ENCODE measurements at places on chromosomes 7 and 10.

GRCh38 chr7:4861673-4862072 lies at the start of gene PAPOLB:
PAPOLB (minus strand) TSS chr7:4862030; CDS start chr7:4861810, 220 bp downstream.
- peak; percentile 29 for DNase-seq

- no peak for DNase-seq
These were observed 767 bp downstream of the KRIT1 start for GRCh38 chr7:92244808-92245486.

- DNase-seq: no peak
These were observed 55.5 kb downstream of the KLF6 start for GRCh38 chr10:3729397-3729976.

DNA sequence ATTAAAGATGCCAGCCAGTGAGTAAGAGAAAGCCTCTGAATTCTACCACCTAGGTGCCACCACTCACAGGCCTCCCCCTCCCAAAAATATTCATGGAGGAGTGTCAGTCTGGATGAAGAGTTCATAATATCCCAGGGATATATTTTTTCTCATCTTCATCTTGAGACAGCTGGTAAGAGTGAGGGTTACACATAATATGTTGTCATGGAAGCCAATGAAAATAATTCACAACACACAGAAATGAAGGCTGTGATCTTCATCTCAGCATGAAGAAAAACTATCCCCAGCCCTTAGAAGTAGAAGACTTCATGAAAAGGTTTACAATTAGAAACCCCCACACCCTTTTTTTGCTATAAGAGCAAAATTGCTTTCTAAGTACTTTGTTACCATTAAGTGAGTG lies 175.6 kb downstream of the DNAH11 start:
- DNase-seq: no peak

DNA sequence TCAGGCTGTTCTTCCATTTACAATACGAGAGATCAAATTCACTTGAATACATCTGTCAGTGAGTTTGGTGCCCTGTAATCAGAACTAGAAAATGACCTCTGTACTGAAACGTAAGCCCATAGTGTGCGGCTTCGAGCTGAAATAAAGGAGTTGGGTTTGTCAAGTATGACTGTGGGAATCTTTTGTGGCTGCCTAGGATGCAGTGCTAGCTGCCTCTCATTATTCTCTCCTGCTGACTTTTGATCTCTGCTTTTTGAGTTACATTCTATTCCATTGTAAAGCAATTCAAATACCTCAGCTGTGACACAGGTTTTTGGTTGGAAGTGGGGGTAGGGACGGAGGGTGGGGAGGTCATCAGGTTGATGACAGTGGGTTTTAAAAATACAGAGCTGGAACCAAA lies 40.4 kb downstream of the ICA1 start:
- DNase-seq: no peak

DNA sequence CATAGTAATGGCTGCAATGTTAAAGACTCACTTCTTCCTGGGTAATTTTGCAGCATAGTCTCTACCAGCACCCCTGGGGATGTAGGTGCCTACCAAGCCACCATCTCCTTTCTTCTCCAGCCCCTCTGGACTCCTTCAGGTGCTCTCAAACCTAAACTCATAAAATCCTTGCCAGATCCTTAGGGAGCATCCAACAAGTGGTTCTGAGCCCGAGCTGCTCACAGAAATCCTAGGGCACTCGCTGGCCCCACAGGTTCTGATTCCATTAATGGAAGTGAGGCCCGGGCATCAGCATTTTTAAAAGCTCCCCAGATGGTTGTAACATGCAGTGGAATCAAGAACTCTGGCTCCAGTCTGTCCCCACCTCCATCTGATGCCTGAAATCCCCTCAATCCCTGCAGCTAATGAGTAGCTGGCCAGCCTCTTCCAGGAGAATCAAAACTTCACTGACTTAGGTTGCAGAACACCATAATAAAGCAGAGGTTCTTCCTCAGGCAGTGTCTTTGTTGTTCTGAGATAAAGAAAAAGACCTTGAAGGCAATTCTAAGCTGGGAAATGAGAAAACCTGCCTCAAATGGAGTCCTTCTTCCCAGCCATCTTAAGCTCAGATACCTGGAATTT lies 336.8 kb downstream of the KCNMA1 start:
- no peak for DNase-seq

DNA sequence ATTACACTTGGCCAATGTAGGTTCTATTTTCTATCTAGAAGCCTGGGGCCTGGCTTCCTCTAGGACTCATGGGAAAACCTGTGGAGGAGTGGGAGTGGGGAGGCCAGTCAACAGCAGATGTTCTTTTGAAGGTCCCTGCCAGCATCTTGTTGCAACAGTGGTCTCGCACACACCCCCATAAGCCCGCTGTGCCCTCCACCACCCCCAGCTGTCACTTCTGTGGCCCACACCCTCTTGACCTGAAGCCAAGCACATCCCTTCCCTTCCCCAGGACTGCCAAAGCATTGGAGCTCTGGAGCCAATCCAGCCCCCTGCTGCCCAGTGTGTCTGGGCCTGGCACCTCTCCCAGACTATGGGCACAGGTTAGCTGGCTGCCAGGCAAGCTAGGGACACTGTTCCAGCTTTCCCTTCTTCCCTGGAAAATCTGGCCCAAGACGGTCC lies 1.9 kb upstream of the STX1A start:
- DNase-seq: no peak

GRCh38 chr7:128833946-128834325 lies 3.7 kb downstream of the FLNC start:
- DNase-seq: no peak

DNA sequence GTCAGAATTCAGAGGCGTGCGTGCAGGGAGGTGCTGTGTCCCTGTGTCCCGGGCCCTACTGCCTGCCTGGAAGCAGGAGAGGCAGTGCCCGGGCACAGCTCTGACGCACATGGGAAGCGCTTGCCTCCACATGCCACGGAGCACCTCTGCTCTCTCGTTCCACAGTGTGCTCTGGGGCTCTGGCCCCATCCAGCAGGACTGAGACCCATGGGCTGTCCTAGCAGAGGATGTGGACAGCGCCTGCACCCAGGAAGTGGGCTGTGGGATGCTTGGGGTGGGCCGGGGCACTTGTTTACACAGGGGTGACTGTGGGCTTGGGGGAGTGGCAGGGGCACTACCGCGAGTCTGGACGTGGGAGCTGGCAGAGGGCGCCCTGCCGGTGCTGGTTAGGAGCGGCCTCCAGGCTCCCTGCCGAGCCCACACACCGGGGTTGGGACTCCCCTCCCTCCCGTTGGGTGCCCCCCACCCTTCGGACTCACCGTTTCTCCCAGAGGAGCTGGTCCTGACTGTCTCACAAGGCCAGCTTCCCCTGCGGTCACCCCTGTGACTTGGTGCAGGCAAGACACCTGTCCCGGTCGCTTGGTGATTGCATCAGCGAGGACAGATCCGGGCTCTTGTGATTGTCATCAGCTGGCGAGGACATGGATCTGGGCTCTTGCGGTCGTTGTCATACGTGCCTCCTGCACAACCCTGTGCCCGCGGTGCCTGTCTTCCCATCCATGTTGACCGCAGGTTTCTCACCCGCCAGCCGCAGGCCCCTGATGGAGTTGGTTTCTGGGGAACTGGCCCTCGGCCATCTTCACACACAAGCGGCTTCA lies 83.1 kb downstream of the NKX6-2 start:
- no peak for DNase-seq

DNA sequence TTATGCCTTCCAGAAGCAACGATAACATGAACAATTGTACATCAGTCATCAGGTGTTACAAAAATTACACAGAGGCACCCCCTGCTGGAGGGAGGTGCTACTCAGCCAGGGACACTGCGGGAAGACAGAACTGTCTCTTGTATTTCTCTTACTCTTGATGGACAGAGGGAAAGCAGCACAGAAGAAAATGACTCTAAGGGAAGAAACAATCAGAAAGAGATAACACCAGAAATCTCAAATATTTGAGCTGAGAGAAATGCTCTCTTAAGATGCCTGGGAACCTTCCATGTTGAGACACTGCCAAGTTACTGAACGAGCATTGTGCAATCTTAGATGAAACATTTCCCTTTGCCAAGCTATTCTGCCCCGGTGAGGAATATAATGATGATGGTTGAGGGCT lies 227.6 kb upstream of the NPSR1 start:
- peak; percentile 4 for DNase-seq

- DNase-seq: no peak
These were observed 16.2 kb downstream of the SFR1 start for GRCh38 chr10:104138131-104138530.

DNA sequence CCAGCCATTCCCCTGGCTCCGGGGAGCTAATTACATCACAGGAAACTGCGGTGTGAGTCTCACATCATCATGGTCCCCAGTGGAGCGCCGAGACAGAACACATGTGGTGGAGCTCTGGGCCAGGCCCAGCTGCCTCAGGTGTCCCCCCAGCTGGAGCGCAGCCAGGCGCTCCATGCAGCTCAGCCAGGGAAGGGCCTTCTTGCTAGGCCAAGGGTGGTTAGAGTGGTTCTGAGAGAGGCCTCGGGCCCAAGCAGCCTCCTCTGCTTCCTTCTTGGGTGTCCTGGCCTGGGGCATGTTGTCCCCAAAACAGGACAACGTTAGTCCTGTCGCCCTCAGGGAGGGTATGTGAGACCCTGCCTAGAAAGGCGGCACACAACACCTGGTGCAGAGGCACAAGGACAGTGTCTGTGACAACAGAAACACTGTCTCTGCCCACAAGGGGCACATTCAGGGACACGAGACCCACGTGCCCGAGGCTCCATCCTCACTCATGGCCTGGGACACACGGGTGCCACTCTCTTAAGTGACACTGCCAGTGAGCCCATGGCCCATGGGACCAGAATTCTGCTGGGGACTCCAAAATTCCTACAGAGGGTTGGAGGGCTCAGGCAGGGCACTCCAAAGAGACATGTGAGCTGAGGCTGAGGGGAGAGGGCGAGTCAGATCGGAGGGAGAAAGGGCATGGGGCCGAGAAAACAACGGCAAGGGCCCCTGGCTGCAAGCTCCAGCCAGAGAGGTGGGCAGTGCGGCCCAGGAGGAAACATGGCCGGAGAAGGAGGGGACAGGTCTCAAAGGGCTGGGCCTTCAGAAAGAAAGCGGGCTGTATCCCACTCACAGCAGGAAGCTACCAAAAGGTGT lies 37.0 kb upstream of the RET start:
- DNase-seq: no peak

GRCh38 chr10:18472977-18473376 lies 178.4 kb downstream of the NSUN6 start:
- DNase-seq: peak; percentile 6

GRCh38 chr7:108497082-108497725 lies 28.7 kb downstream of the PNPLA8 start:
- peak; percentile 57 for DNase-seq

DNA sequence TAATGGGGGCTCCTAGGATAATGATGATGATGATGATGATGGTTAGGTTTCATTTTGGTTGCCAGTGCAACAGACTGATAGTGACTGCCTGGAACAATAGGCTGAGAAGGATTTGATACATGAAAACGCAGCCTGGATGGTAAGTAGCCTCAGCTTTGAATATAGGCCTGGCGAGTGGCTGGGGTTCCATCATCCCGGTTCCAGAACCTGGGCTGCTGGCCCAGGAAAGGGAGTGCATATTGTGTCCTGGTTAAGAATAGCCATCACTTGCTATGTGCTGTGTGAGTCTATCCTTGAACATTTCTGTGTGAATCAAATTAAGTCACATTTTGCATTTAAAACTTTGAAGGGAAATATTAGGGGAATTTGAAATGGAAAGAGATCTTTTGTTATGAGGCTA lies 62.7 kb downstream of the SHH start:
- DNase-seq: no peak

DNA sequence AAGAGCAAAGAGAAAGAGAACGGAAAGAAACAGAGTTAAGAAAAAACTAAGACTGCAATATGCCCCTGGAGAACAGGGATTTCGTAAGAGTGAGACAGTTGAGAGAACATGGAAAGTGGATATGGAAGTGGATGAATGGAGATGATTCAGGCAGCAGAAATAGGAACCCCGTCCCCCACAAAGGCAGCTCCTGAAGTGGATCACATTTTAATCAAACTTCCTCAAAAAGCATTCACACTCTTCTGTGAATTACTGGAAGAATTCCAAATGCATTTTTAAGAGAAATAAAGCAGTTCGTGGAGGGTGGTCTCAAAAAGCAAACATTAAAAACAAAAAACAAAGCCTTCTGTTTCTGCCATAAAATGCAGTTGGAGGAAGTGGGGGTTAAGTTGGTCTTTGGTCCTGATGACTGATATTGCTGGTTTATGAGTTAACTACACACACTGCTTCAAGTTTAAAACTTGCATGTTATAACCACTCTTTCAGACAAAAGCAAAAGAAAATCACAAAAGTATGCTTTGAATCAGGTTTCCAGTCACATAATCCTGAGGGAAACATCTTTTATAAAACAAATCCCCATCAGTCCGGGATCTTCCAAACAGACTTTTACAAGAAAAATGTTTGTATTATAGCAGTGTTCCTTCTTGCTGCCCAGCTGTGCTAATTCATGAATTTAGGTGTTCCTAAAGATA lies 214.3 kb downstream of the FANK1 start:
- no peak for DNase-seq

DNA sequence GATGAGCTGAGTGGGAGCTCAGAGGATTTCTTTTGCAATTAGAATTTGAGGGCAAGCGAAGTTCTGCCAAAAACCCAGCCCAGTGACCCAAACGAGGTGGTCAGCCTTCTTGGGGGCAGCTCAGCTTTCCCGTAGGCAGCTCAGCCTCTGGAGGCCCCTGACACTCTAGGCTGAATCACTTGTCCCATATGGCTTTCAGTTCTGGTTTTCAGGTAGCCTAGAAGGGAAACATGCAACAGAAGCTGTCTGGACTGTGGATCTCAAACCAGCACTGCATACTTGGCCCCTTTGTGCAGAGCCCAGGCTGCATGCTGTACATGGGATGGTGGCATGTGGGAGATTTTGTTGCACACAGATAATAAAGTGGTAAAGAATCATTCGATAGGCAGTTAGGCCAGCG lies 322.8 kb downstream of the ANKRD30A start:
- no peak for DNase-seq

DNA sequence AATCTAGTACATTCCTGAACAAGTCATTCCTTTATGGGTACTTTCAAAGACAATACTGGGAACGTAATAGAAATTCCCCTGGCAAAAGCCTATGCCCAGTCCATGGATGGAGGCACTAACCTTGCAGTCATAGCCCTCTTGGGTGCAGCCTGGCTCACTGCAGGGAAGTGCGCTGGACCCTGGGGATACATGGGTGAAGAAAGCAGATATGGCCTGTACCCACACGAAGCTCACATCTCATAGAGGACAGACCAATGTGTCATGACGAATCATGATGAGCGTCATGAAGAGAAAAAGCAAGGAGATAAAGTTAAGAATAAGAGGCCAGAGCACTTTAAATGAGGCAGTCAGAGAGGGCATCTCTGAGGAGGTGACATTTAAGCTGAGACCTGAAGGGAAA lies 11.8 kb downstream of the PRLHR start:
- no peak for DNase-seq

- no peak for DNase-seq
These were observed 60.6 kb upstream of the KLF14 start for GRCh38 chr7:130794619-130794922.
